Osteoblast (primary cell): ENCODE measurements at places on chromosomes 5 and 9. TPM values are rescaled to one million over a fixed set of nuclear protein-coding genes. Genes with fewer than 3 reads are reported as not detected.

- peak; percentile 41 for DNase-seq
Observed at GRCh38 chr5:40071870-40072269, 607.8 kb upstream of the PTGER4 start.

DNA sequence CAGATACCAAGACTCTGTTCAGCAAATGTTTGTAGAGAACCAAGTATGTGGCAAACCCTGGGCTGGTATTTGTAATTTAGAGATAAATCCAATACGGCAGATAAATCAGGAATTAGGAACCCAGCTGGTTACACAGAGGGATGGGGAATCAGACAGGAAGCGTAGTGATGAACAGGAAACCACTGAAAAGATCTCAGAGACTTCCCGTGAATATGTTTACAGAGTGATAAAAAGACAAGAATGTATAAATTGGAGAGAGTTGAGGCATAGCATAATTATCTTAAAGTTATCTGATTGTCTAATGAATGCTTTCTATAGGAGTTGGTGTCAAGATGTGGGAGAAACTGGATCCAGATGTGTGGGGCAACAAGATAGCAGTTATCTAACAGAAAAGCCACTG, 246.6 kb upstream of the SMARCA2 start:
- no peak for DNase-seq

GRCh38 chr5:602466-603035, 9.6 kb upstream of the CEP72 start:
- DNase-seq, result no peak

NDUFA8 gene
- total RNA-seq, result 17.0 and 18.3 TPM in 2 replicates

GRCh38 chr5:5497152-5497788, 74.8 kb downstream of the ICE1 start:
- peak; percentile 94 for DNase-seq

- no peak for DNase-seq
Observed at GRCh38 chr9:123945532-123945931, 15.6 kb upstream of the DENND1A start.

PCDHGA3 gene
- total RNA-seq, result 2.4 and 2.9 TPM in 2 replicates

DNA sequence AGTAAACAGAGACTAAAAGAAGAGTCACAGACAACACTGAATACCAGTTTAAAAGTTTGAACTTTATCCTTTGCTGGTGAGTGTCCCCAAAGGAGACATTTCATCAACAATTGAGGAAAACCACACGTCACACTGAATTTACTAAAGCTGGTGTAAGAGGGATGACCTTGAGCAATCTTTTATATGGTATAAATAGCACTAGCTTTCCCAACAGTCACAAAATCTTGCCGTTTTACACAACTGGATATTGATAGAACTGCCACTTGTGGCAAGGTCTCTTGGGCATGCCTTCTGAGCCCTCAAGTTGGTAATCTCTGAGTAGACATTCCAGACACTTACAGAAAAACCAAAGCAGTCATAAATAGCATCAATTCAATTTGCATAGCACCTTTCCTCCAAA, 311.5 kb upstream of the TARS1 start:
- DNase-seq, result peak; percentile 46

FCN2 gene
- not detected in 2 replicates for total RNA-seq

DNA sequence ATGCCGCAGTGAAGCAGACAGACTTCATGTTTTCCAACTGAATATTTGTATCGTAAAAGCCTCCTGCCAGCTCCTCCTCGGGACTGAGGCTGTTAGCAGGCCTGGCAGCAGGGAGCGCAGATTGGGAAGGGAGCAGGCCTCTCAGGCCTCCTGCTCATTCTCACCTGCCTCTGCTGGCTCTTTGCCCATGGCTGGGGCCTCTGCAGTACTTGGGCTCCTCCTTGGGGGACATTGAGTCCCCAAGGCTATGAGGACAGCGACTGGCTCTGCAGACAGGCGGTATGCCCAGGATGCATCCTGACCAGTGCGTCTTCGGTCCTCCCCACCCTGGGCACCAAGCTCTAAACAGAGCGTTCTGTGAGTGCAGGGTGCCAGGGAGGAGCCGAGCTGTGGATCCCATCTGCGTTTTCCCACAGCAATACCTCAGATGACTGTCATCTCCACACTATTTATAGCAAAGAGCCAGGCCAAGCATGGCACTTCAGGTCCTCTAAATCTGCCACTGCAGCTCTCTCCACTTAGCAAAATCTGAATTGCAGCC, 38.7 kb downstream of the TSTD2 start:
- no peak for DNase-seq

DNA sequence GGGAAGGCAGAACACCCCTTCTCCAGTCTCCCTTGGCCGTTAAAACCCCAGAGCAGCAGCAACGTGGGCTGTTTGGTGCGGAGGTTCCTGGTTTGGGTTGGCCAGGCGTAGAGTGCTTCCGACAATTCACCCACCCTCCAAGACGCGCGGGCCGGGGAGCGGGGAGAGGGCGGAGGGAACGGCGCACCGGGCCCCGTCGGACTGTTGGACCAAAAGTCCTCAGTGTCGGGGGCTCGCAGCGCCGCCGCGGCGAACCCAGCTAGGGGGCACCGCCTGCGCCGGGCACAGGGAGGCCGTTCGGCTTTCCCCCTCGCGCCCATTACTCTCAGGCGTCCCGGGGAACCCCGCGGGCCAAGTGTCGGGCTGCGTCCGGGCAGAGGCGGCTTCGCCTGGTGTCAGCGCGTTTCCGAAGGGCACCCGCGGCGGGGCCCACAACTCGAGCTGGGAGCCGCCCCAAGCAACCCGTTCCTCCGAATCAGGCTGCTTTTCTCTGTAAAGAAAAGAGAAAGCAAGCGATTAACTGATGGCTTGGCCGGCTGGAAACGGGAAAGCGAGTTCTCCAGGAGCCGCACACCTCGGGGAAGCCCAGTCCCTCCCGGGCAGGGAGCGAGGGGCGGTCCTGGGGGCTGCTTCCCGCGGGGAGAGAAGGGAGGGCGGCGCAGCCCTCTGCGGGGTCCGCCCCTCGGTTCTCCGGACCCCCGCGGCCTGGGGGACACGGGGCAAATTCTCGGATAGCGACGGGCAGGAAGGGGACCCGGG, 145.5 kb downstream of the ERCC6L2 start:
- peak; percentile 92 for DNase-seq

SV2C gene
- total RNA-seq, result not detected in 2 replicates

DNA sequence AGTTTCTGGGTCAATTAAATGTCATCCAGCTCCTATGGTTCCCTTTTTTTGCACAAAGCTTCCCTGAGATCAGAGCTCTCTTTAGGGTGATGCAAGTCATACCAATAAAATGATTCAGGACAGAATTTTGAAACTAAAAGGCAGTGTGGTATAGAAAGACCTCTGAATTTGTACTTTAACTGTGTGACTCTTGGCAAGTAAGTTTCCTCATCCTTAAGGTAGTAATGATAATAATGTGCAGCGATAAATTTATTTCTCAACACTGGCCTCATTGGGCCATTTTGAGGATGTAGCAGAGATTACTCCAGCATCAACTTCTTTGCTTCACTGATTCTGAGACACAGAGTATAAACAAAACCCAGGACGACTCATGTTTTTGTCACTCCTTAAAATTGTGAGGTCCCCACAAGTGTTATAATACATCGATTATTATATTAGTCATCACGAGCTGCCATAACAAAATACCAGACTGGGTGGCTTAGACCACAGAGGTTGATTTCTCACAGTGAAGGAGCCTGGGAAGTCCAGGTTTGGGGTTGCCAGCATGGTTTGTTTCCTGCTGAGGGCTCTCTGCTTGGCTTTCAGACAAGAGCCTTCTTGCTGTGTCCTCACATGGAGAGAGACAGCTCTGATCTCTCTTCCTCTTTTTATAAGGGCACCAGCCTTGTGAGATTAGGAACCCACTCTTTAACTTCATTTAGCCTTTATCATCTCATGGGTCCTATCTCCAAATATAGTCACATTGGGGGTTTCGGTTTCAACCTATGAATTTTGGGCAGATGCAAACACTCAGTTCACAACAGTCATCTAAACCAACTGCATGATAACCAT, 293.0 kb downstream of the ZNF608 start:
- peak; percentile 79 for DNase-seq

DNA sequence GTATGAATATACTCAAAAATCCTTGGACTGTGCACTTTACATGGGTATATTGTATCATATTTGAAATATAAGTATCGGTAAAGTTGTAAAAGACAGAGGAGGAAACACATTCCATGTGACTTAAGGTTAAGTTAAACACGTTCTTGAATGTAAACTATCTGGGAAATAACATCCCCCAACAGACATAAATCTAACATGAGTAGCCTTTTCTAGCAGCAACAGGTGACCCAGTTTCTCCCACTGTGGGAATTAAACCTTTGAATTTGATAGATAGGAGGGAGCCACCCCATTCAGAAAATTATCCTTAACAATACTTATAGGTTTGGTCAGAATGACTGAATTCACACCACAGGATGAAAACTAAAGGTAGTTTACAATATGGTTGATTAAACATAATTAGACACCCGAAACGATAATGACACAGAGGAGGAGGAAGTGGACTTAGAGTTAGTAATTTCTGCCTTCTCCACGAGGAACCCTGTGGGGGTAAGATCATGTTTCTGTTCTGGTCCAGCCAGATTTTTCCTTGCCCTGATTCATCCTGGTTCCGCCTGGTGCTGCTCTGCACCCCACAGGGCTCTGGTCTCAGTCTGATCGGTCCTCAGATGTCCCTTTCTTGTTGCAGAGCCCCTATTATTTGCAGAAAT, 84.6 kb upstream of the DNAH5 start:
- no peak for DNase-seq

GRCh38 chr5:111557686-111558085, 45.4 kb upstream of the STARD4 start:
- DNase-seq, result no peak

GDNF gene
- 5.0 and 6.2 TPM in 2 replicates for total RNA-seq

DNA sequence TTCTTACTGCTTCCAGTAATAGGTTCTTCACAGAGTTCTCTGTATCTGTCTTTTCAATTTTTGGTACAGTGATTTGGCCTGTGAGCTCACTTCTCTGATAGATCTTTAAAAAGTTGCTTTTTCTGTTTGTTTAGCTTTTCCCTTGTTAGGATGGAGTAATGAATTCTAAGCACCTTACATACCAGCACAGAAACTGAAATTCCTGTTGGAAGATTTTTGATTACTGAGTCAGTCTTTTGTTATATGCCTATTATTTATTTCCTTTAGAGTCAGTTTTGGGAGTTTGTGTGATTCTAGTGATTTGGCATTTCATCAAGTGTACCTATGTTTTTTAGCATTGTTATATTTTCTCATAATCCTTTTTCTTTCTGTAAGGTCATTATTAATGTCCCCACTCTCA, 37.6 kb upstream of the IPPK start:
- DNase-seq, result no peak

CCL19 gene
- not detected in 2 replicates for total RNA-seq

- DNase-seq, result peak; percentile 10
Observed at GRCh38 chr9:134491856-134492255, 149.7 kb upstream of the COL5A1 start.

DNA sequence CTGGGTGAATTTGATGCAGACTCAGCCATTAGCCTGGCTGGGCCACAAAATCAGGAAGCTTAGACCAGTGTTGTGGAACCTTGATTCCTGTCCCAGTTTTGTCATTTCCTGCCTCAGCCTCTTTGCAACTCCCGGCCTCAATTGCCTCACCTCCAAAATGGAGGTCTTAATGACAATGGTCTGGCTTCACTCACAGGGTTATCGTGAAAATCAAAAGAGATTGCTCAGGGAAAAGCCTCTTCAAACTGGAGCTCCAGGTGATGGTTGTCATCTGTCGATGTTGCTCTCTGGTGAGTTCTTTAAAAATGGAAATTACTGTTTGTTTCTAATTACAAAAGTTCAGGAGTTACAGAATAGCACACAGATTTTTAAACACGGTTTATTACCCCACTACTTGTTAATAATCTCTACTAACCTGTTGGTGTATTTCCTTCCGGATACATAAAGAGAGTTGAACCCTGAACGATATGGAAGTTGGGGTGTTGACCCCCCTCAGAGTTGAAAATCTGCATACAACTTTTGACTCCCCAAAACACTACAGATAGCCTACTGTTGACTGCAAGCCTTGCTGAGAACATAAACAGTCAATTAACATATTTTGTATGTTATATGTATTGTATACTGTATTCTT, 109.9 kb upstream of the CPEB4 start:
- no peak for DNase-seq

DNA sequence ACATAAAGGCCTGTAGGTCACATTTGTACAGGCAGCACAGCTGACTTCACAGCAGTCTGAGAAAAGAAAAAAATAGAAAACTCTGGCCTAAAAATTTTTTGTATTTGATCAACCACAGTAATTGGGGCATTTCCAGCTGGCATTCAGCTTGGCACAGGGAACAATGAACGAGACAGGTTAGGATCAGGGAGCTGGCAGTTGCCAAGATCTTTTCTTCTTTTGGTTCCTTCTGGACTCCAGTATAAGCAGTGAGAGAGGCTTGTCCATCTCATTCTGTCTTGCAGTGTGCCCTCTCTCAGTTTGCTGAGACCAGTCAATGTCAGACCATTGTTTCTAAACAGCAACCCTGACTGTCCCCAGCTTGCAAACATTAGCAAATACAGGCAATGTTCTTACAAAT, 601.1 kb downstream of the TLR4 start:
- no peak for DNase-seq

DNA sequence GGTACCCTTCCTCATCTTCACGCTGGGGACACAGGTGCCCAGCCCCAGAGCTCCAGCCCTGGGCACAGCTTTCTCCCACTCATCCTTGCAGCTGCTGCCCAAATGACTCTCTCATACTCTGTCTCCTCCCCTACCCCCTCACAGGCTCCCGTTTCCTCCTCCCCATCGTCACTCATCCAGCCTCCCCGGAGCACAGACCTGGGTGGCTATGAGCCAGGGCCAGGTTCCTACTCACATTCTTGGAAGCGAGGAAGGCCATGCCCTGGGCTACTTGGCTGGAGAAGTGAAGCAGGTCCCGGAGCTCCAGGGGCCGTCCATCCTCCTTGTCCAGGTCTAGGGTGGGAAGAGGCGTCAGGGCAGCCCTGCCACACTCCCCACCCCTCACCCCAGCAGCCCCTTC, 29.3 kb downstream of the CSF1R start:
- DNase-seq, result peak; percentile 82

- peak; percentile 58 for DNase-seq
Observed at GRCh38 chr9:133729617-133730281, 8.4 kb downstream of the SARDH start.

- DNase-seq, result no peak
Observed at GRCh38 chr5:93123127-93123526, 457.9 kb downstream of the NR2F1-AS1 start.

PRELID2 gene
- 18.0 and 19.5 TPM in 2 replicates for total RNA-seq

DNA sequence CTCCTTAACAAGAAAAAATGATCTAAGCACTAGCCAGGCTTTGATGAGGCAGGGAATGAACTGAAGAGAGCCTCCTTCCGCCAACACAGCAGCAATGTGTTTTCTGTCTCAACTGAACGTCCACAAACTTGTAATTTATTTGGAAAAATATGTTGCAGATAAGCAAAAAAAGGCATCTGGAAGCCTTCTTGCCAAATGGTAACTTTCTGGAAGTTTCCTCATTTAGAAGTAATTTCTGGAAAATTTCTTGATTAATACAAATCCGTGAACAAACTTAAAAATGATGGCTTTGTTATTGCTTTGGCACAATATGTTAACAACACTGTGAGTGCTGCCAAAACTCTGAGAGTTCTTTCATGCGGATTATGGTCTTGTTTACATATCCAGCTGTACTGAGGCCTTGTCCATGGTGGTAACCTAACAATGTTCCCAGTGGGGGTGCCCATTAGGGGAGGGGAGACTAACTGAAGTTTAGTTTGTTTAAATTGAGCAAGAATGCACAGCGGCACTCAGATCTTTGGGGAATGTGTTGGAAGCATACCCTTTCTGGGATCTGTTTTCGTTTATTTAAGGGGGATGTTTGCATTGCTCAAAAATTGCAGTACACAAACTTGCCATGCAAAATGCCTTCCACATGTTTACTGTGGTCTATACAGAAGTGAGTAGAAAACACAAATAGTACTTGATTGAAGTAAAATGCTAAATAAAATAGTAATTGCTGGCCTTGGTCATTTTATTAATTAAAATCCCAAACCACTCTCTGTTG, 334.7 kb downstream of the NR2F1-AS1 start:
- DNase-seq, result no peak

CENPK gene
- total RNA-seq, result 8.5 and 11.9 TPM in 2 replicates
